ENCODE measurements at places on chromosomes 3 and 15.

- DNase-seq, result no peak
Observed at GRCh38 chr3:29465836-29466235, 185.0 kb downstream of the RBMS3 start.

GRCh38 chr3:186511245-186511644 is 32.9 kb downstream of the CRYGS start:
- no peak for DNase-seq

DNA sequence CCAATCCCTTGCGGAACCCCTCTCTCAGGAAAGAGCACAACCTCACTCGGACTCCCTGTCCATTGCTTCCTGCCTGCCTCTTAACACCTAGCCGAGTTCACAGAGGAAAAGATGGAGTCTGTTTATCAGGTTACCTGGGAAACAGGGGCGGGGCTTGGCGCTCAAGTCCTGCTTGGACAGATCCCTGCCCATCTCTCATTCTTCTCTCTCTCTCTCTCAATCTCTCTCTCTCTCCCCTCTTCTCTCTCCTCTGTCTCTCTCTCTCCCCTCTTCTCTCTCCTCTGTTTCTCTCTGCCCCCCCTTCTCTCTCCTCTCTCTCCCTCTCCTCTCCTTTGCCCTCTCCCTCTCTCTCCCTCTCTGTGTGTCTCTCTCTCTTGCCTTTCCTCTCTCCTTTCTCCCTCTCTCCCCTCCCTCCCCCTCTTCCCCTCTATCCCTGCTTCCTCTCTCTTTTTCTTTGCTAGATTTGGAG is at the start of gene EFHB:
Gene EFHB, minus strand, starts transcription at position 120 of the 469 bp plus-strand sequence. CDS start 199 bp downstream, outside the sequence.
- DNase-seq, result peak; percentile 54

DNA sequence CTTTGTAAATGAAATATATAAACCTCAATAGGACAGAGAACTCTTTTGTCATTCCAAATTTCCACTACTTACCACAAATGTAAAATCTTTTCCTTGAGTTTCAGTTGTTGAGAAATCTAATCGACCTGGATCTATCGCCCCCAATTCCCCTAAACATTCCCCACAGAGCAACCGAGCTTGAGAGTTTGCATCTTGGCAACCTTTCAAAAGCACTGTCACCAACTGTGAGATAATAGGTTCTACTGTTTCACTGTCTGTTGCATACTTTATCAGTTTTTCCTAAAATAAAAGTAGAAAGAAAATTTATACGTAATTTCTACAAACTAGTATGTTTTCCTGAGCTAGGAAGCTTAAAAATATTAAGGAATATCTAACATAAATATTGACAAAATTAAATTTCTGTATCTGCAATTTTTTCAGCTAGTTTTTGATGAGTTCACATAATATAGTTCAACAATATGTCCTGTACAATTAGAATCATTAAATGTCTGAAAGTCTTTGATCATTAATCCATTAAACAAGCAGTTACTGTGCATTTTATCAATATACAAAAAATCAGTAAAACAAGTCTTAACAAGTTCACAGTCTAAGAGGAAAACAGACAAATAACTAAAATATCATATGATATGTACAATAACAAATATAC is 54.5 kb downstream of the ATR start:
- DNase-seq, result no peak
